ENCODE measurements at places on chromosomes 4 and X. TPM values are rescaled to one million over a fixed set of nuclear protein-coding genes. Genes with fewer than 3 reads are reported as not detected.

The APLN gene
- 4.4 TPM for total RNA-seq

The RAB39B gene
- total RNA-seq, result 34.1 TPM

The H2BW2 gene
- total RNA-seq, result not detected

The TMPRSS11F gene
- total RNA-seq, result not detected

The F11 gene
- total RNA-seq, result not detected

The GAGE12E gene
- not detected for total RNA-seq

The N4BP2 gene
- total RNA-seq, result 78.2 TPM

The CD40LG gene
- total RNA-seq, result not detected

The VCX3B gene
- total RNA-seq, result not detected

The ATP2B3 gene
- 15.0 TPM for total RNA-seq

The PGAM4 gene
- total RNA-seq, result not detected

The ADH1B gene
- total RNA-seq, result 0.23 TPM

The TRMT44 gene
- total RNA-seq, result 17.1 TPM

The DDX53 gene
- not detected for total RNA-seq
